ENCODE measurements at places on chromosomes 5 and 9.

DNA sequence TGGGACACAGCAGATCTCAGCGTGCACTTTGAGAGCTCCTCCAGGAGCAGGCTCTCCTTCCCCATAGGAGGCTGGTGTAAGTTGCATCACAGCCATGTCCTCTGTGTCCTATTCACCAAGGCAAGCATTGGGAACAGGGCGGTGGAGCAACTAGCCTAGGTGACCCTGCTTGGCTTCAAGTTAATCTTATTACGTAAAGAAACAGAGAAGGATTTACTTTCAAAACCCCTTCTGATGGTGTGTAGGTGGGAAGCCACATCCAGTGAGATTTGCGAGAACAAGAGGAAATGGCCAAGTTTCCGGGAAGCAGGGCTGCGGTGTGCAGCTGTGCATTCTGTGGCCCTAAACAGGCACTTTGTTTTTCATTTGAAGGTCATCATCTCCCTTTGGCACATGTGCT lies 80.2 kb downstream of the TRIO start:
- no peak for DNase-seq
- H3K36me3 ChIP-seq = no peaks in the 10 kb centered on the region
- no peaks in the 10 kb centered on the region for H3K27me3 ChIP-seq
- no peak overlapping the region for H3K27ac ChIP-seq
- peaks cover 17% of the 10 kb centered on the region for H3K4me1 ChIP-seq

GRCh38 chr9:123000371-123001068 lies 32.9 kb upstream of the GPR21 start:
- peaks cover 45% of the 10 kb centered on the region for H3K4me1 ChIP-seq
- H3K4me3 ChIP-seq = no peak overlapping the region
- H3K27ac ChIP-seq = no peak overlapping the region

GRCh38 chr9:91817106-91817492 lies 132.9 kb downstream of the ROR2 start:
- peak overlapping the region; percentile 5 for H3K27ac ChIP-seq
- DNase-seq = no peak
- H3K4me3 ChIP-seq = no peak overlapping the region
- H3K27me3 ChIP-seq = no peaks in the 10 kb centered on the region
- peaks cover 10% of the 10 kb centered on the region for H3K4me1 ChIP-seq

DNA sequence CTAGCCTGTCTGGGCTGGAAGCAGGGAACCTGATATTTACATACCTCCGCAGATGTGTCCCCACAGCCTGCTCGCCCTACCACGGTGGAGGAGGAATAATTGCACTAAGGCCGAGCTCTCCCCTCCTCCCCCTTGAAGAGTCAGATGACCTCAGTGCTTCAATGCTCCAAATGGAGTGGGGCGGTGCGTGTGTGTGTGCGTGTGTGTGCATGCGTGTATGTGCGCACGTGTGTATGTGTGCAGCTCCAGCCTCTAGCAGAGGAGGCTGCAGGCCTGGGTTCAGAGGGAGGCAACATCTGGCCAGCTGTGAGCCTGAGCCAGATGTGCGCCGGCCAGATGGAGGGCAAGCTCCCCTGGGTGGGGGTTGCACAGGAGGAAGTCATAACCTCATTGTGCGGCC lies 90.5 kb downstream of the NRG2 start:
- no peak for DNase-seq
- no peak overlapping the region for H3K4me3 ChIP-seq
- no peak overlapping the region for H3K27ac ChIP-seq
- no peaks in the 10 kb centered on the region for H3K4me1 ChIP-seq

- no peaks in the 10 kb centered on the region for H3K27me3 ChIP-seq
- H3K4me3 ChIP-seq = no peak overlapping the region
- no peak for DNase-seq
- no peak overlapping the region for H3K27ac ChIP-seq
- H3K4me1 ChIP-seq = no peaks in the 10 kb centered on the region
- H3K36me3 ChIP-seq = no peaks in the 10 kb centered on the region
These were observed 10.4 kb upstream of the SLC34A1 start for GRCh38 chr5:177373806-177374205.

DNA sequence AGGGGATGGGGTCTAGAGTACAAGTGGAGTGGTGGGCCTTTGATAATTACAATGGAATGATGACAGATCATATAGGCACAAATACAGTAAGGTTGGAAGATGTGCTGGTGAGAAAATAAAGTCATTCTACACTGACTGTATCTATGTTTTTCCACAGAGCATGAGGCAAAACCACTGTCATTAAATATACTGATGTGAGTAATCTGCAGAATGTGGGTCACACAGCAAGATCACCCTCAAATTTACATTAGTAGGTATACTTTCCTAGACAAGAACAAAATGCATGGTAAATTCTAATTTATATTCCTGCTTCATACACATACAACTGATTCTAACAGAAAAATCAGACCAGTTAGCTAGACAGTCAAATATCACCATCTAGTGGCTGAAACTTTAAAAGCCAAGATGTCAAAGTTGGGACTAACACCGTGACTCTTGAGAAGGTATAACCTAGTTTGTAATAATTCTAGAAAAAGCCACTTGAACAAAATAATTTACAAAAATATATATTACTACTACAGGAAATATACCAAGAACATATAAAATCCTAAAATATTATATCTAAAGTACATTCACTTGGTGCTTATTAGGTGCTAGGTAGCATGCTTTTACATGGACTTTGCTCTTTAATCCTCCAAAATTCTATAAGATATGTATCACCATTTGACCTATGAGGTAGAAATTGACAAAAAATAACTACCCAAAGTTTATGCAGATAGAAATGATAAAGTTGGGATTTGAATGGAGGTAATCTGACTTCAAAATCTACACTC lies 19.5 kb downstream of the TTC33 start:
- H3K27ac ChIP-seq = no peak overlapping the region
- H3K4me3 ChIP-seq = no peak overlapping the region
- DNase-seq = peak; percentile 70
- no peaks in the 10 kb centered on the region for H3K27me3 ChIP-seq
- H3K36me3 ChIP-seq = peaks cover 11% of the 10 kb centered on the region
- H3K4me1 ChIP-seq = no peaks in the 10 kb centered on the region

GRCh38 chr9:130276955-130277354 lies 11.4 kb downstream of the HMCN2 start:
- no peak overlapping the region for H3K4me3 ChIP-seq
- H3K27me3 ChIP-seq = peaks cover 7% of the 10 kb centered on the region
- no peak for DNase-seq
- peaks cover 8% of the 10 kb centered on the region for H3K4me1 ChIP-seq

- no peaks in the 10 kb centered on the region for H3K36me3 ChIP-seq
- H3K27ac ChIP-seq = no peak overlapping the region
- no peak for DNase-seq
These were observed 124.8 kb downstream of the RGS3 start for GRCh38 chr9:113588242-113588810.

DNA sequence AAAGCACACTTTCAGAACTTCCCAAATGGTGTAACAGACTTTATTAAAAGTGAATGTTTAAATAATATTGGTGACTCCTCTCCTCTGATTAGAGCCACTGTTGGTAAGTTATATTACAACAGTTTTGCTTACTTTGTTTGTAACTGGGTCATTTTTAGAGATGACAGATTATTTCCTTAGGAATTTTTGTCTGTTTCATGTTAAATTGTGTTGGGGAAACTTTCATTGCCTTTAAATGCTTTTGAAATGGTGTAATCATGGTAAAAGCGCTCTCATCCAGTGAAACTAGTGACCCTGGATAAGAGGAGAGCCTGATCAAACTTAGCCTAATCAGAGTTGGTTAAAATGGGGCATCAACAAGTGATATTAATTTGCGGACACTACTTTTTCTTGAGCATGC lies 39.4 kb downstream of the TNPO1 start:
- peaks cover 38% of the 10 kb centered on the region for H3K4me1 ChIP-seq
- H3K27ac ChIP-seq = no peak overlapping the region
- DNase-seq = no peak
- no peaks in the 10 kb centered on the region for H3K27me3 ChIP-seq
- H3K4me3 ChIP-seq = no peak overlapping the region

DNA sequence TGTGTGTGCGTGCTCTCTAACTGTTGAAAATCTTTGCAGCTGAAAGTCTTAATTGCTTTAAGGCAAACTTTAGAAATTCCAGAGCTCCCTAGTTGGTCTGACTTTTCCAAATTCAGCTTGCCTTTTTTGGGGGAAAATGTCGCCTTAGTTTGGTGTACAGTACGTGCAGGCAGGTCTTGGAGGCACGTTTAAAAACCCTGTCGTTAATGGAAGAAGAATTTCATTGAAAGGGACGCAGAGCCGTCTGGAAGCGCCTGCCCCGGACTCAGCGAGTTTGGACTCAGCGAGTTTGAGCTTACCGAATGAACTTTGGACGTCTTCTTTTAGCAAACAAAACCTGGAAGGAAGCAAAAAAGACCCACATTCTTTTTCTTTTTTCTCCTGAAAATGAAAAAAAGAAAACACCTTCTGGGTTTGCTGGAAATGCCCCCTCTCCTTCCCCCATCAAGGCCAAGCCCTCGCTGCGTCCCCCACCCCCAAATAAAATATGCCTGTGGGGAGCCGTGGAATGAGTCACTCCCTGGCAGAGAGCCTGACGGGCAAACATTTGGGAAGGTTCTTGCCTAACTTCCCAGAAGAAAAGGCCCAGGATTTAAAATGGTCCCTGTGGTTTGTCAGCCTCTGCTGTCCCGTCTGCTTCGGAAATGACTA lies 1.5 kb downstream of the NEK6 start:
- peak overlapping the region; percentile 75 for H3K27ac ChIP-seq
- peak overlapping the region; percentile 93 for H3K4me3 ChIP-seq
- no peaks in the 10 kb centered on the region for H3K27me3 ChIP-seq
- peaks cover 21% of the 10 kb centered on the region for H3K4me1 ChIP-seq
- no peaks in the 10 kb centered on the region for H3K36me3 ChIP-seq

GRCh38 chr5:39495227-39495626 lies 70.4 kb upstream of the DAB2 start:
- no peaks in the 10 kb centered on the region for H3K36me3 ChIP-seq
- DNase-seq = no peak
- H3K4me3 ChIP-seq = no peak overlapping the region

- no peaks in the 10 kb centered on the region for H3K27me3 ChIP-seq
- H3K36me3 ChIP-seq = peaks cover 9% of the 10 kb centered on the region
- no peak overlapping the region for H3K27ac ChIP-seq
- peaks cover 28% of the 10 kb centered on the region for H3K4me1 ChIP-seq
- H3K4me3 ChIP-seq = no peak overlapping the region
- no peak for DNase-seq
These were observed 102.0 kb downstream of the LPAR1 start for GRCh38 chr9:110936237-110936636.

DNA sequence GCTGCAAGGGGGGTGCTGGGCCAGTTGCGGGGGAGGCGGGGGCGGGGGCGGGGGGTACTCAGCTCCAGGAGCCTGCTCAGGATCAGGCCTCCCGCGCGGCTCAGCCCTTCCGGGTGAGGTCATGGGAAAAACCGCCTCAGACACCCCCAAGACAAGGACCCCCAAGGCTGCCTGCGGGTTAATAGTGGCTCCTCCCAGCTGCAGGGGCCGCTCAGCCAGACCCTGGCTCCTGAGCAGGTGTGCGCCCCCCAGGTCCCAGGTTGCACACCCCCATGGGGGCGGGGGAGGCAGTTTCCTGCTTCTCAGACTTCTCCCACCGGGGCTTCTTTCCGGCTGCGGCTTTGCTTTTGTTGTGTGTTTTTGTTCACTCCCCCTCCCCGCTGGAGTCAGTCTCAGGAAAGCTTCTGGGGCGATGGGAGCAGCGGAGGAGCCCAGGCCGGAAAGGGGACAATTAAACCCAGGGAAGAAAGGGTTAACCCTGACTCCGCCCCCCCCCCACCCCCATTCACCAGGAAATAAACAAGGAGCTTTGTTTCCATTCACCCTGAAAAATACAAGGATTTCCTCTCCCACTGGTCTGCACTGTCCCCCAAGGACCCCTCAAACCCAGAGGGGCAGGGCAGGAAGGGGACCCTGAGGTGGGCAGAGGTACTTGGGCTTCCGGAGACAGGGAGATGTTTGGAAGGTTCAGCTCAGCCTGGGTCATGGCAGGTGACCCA lies 42.3 kb upstream of the NOTCH1 start:
- H3K4me1 ChIP-seq = peaks cover 31% of the 10 kb centered on the region
- H3K4me3 ChIP-seq = peak overlapping the region; percentile 11
- peak; percentile 97 for DNase-seq
- H3K36me3 ChIP-seq = no peaks in the 10 kb centered on the region

GRCh38 chr9:92661743-92662142 lies 8.2 kb downstream of the IPPK start:
- DNase-seq = no peak
- no peak overlapping the region for H3K4me3 ChIP-seq
- H3K36me3 ChIP-seq = peaks cover 8% of the 10 kb centered on the region
- peaks cover 11% of the 10 kb centered on the region for H3K4me1 ChIP-seq
- no peaks in the 10 kb centered on the region for H3K27me3 ChIP-seq

Data from A673 (cell line).